ENCODE measurements at places on chromosomes 11 and 22. TPM values are rescaled to one million over a fixed set of nuclear protein-coding genes. Genes with fewer than 3 reads are reported as not detected.

DNA sequence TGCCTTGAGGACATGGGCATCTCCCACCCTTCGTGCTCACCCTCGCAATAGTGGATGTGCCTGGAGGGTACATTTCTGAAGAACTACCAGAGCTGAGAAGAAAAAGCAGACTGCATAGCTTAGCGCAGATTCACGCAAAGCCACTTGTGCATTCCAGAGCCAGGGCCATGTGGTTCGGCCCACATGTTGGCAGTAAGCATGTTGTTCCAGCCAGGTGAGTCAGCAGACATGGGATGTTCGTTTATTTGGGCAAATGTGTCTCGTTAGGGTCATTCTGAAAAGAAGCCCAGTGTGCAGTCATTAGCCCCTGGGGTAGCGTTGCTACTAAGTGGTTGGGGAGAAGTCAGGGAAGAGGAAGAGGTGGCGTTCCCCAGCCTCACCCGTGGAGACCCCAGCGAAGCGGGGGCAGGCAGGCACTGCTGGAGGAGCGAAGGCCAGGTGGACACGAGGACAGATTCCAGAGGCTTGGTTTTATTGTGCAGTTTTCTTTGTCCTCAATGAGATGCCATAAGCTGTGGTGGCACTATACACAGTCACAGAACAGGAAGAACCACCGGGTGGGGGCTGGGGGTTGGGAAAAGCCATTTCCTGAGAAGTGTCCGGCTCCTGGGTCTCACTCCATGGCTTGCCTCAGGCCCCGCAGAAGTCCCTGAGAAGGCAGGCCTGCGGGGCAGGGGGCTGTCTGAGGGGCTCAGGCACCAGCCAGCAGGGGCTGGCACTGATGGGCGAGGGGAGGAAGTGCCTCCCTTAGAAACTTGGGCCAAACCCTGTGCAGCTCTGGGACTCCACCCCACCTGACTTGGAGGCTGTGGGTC is 5.0 kb downstream of the THY1 start:
- no peak for DNase-seq

DNA sequence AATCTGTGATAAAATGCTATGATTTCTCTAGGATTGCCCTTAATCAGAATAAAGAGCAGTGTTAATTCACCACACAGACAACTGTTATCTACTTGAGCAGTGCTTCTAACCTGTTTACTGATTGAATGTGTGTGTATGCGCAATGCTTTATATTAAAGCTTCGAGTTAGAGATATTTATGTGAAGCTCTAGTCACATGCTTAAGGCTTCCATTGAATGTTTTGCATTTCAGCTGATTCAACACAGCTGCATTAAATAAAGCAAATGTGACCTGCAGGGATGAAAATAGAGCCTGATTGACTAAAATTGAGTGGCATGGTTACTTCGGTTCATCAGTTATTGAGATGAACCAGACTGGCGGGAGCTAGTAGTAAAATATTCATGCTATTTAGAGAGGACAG is 395.3 kb downstream of the JRKL start:
- no peak for DNase-seq

- peak; percentile 23 for DNase-seq
Observed at GRCh38 chr11:11267312-11267711, 85.7 kb downstream of the CSNK2A3 start.

GRCh38 chr11:34149786-34150185 is 44.4 kb downstream of the NAT10 start:
- no peak for DNase-seq

DNA sequence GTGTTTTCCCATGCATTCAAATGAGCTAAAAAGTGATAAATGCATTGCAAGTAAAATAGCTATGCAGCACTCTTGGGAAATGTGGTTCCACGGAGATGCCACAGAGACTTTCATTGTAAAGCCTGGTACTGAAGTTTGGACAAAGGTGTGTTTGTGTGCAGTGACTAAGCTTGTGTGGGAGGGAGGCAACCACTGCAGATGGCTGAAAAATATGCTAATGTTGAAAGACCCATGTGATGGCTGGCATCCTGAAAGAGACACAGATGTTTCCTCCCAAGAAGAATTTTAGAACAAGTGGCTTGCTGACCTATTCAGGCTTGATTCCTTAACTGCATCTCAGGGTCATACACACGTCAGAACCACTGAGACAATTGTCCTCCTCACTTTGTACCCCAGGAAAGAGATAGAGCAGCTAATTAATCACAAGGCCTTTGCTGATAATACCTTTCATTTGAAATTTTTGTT is 73.8 kb downstream of the FAM76B start:
- DNase-seq, result no peak

DNA sequence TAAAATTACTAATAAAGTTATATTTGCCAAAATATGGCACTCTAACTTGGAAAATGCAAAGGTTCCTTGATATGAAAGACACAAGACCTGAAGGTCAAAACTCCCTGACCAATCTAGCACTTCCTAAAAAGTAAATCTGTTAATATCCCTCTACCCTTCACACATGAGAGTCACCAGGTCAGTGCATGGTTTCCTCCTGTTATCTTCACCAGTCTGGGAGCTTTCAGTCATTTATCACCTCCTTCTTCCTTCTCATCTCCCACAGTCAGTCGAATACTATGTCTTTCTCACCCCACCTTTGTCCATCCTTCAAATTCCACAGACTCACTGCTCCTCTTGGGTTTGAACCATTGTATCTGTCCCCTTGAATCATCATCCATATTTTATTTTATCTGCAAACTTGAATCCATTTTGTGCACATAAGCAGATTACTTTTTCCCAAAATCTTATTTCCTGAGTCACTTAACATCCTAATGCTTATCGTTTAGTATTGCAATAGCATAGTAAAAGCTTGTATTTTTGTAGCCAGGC is 2.6 kb downstream of the HBE1 start:
- no peak for DNase-seq

- no peak for DNase-seq
Observed at GRCh38 chr11:28393348-28393747, 285.2 kb downstream of the METTL15 start.

GRCh38 chr11:14029440-14029839 is 66.9 kb downstream of the SPON1 start:
- no peak for DNase-seq

DNA sequence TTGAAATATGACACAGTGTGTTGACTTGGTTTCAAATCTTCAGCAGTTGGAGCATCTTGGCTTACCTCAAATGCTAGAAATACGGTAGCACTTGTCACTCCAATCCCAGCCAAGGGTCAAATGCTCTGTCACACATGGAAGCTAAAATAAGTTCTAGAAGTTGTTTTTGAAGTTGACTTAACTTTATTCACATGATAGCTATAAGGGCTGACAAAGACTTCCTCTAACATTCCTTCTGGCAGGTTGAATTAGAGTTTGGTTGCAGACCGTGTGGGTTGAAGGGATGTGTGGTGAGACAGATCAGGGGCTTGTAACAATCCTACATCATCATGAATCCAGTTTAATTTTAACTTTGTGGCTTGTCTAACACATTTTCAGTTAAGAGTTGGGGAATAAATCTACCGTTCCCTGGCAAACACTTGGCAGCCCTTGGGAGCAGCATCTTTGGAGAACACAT is 4.6 kb downstream of the SLN start:
- DNase-seq, result no peak

GRCh38 chr11:65882120-65883057 is 2.8 kb downstream of the CTSW start:
- no peak for DNase-seq

- peak; percentile 29 for DNase-seq
Observed at GRCh38 chr22:25202290-25202921, 2.7 kb downstream of the CRYBB3 start.

GRCh38 chr22:20009018-20009491 is 7.6 kb downstream of the ARVCF start:
- DNase-seq, result no peak

- DNase-seq, result no peak
Observed at GRCh38 chr11:131324921-131325570, 45.4 kb upstream of the NTM start.

DNA sequence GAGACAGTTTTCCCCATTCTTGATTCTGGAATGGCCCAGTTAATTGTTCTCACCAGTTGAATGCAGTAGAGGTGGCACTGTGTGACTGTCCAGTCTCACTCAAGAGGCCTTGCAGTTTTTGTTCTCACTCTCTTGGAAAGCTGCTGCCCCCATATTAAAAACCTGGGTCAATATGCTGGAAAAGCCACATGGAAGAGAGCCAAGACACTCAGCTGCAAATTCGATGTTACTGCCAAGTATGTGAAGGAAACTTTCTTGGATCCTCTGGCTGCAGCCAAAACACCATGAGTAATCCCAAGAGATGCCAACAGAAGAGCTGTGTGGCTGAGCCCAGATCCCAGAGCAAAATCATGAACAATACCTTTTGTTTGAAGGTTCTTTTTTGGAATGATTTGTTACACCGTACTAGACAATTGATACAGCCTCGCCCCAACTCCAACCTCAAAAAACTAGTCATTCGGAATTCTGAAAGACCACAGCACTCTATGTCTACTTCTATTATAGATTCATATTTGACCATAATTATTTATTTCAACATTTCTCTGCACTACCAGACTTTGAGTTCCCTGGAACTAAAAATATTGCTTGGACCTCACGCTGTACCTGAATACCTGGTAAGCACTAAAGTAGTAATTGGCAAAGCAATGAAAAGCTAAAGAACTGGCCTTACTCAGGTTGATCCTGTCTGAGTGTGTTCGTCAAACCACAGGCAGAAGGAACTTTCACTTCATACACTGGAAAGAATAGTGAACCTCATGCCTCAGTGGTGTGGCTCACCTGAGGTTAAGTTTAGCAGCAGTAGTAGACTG is 378.8 kb downstream of the ETS1 start:
- peak; percentile 34 for DNase-seq

- no peak for DNase-seq
Observed at GRCh38 chr11:12126344-12127019, 16.1 kb downstream of the MICAL2 start.

DNA sequence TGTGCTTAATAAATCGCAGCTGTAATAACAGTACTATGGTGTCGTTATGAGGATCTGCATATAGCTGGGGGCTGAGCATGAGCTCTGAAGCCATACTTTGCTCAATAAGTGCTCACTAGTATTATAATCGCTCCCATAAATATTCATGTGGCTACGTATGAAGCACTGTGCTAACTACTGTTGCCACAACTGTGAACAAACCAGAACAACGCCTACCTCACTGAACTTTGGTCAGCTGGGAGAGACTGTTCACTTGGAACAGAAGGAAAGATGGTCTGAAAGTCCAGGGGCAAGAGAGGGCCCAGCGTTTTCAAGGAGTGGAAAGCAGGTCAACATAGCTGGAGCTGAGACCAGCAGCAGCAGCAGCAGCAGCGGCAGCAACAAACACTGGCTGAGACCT is 141.6 kb downstream of the EFCAB6 start:
- no peak for DNase-seq

GRCh38 chr11:126058105-126058874 is 4.4 kb downstream of the CDON start:
- no peak for DNase-seq

DNA sequence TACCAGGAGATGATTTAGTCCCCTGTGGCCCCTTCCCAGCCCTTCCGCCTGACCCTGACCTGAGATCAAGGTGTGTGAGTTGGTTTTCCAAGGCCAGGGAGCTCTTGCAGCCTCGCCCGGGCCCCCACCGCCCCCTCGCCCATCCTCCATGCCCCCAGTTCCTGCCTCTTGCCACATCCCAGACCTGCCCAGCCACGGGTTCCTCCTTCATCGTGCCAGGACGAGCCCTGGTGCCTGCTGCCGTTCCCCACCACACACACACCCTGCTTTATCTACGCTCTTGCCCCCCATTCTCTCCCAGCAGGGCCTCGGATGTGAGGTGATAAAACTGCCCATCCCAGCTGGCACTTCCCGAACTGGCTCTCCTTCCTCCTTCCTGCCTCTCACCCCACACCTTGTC is 1.4 kb upstream of the LIF start:
- DNase-seq, result no peak

DNA sequence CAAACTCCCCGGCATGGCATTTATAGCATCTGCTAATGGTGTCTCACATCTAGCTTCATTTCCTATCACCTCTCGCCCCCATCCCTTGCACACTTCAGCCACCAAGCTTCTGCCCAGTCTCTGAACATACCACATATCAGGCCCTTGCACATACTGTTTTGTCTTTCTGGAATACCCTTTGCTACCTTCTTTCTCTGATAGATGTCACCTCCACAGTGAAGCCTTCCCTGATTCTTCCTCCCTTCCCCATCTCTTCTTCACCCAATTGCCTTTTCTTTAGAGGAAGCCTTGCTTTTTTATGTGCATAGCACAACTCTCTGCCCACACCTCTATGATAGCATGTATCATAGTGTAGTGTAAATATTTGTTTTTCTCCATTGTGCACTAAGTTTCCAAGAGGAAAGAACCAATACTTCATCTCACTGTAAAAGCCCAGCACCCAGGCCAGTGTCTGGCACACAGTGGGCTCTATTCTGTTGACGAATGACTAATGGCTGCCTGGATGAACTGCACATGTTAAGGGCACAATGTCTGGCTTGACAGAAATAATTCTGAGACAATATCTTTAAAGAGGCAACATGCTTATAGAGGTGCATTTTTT is 27.8 kb downstream of the P4HA3 start:
- no peak for DNase-seq

DNA sequence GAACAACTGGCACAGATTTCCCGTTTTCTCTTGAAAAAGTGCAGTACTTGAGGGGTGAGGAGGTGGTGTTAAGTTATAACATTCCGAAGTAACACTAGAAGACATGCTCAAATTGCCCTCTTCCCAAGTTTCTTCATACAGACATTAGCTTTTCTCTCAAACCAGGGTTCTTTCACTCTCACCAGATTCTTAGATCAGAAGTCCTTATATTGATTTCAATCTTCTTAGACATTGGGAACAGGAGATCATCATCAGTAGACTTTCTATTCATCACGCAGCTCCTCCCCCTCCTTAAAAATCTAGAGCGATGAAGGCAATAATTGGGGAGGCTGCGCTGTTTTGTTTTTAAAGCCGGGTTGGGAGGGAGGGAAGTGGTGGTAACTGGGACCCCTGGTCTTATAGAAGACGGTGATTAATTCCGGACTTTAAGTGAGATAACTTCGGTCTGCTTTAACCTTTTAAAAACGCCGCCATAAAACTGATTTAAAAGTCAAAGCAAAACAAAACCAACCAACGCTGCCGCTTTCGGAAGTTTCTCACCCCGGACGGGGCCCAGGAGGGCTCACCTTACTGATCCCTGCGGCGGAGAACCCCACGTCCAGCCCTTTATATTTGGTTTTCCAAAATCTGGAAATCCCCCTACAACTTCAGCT is 665 bp downstream of the USP28 start:
- DNase-seq, result no peak

GRCh38 chr11:73350908-73351636 is 25.1 kb upstream of the RELT start:
- peak; percentile 39 for DNase-seq

GRCh38 chr11:133966172-133966651 is 9.4 kb upstream of the IGSF9B start:
- no peak for DNase-seq

Gene GTF2H1
- 73.0 TPM for total RNA-seq

Gene SLC22A12
- not detected for total RNA-seq

Gene C11orf16
- not detected for total RNA-seq

Gene DNAJC24
- total RNA-seq, result 9.3 TPM

Gene KRTAP5-10
- not detected for total RNA-seq

Gene RNH1
- total RNA-seq, result 419 TPM

Gene AQP11
- total RNA-seq, result 0.55 TPM

Gene SERPING1
- 89.4 TPM for total RNA-seq

Gene MDK
- total RNA-seq, result 10.9 TPM

Gene SLC22A9
- not detected for total RNA-seq

Gene AAMDC
- total RNA-seq, result 23.3 TPM

Gene FOLR3
- not detected for total RNA-seq

Gene RCOR2
- total RNA-seq, result 0.16 TPM
